ENCODE measurements at places on chromosomes 11 and 22.

DNA sequence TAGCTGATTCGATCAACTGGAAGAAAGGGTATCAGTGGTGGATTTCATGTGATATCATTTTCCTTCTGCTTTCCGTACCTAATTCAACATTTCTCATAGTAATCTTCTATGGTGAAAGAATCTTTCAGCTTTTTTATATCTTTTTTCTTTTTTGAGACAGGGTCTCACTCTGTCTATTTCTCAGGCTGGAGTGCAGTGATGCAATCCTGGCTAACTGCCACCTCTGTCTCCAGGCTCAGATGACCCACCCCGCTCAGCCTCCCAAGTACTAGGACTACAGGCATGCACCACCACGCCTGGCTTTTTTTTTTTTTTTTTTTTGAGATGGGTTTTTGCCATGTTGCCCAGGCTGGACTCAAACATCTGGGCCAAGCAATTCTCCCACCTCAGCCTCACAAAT, 18.6 kb upstream of the CHORDC1 start:
- DNase-seq: no peak

DNA sequence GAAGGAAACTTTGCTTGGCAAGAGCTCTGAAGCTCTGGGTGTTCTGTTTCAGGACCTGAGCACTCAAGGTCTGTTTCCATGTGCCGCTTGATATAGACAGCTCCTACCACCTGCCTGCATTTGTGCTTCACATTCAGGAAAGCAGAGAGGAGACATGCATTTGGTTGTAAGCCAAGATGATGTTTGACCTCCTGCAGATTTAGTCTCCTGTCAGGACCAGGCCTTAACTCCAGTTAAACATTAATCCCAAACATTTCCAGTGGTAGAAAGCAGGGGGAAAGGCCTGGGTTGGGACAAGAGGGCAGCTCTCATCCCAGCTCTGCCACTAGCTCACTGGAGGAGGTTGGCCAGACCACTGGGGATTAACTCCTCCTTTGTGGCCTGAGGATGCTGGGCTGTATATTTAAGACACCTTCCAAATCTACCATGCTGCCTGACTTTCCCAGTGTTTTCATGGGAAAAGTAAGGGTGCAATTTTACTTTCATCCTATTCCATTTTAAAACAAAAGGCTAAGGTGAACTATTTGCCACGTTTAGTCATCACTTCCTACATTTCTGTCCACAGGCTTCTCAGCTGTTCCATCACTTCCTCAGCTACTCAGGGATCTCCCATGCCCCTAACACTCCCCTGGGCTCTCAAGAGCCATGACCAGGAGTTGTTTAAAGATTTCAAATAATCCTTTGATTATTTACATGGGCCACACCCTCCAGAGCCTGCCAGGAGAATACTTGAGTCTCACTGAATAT, 80.9 kb downstream of the INSC start:
- DNase-seq: no peak

- DNase-seq: no peak
Observed at GRCh38 chr22:29408940-29409339, 20.6 kb upstream of the AP1B1 start.

DNA sequence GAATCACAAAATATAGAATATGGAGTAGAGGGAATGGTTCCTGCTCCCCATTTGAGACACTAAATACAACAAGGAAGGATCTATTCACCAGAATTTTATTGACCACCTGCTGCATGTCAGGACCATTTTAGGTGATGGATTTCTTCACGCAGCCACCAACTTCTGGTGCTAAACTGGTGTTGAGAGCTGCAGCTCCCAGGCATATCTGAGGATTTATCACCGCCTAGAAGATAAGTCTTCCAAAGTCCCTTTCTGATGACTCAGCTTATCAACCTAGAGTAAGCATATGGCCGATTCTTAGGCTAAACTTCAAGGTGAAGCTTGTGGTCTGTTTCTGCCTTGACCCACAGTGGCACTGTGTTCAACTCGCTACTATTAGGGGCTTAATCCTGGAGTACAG, 6.7 kb downstream of the DDI1 start:
- DNase-seq: no peak

- no peak for DNase-seq
Observed at GRCh38 chr11:126647735-126648134, 292.2 kb downstream of the ST3GAL4 start.

DNA sequence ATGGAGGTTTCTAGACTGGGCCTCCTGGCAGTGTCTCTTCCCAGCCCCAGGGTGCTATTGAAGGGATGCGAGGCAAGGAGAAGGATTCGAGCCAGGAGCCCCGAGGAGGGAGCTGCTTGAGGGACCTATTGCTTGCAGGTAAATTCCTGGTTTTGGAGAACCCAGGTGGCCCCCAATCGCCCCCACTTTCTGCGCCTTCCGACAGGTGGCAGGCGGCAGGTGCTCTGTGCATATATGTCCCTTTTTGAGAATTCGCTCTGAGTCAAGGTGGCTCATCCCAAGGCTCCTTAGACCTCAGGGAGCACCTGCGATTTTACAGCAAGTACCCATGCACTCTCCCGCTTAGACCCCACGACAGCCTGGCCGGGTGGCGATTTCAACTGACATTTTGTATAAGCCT, 40.3 kb upstream of the SHISAL1 start:
- DNase-seq: no peak

GRCh38 chr11:116042146-116042545, 537.9 kb upstream of the CADM1 start:
- DNase-seq: no peak

- no peak for DNase-seq
Observed at GRCh38 chr11:18668131-18668530, 30.4 kb upstream of the TMEM86A start.

DNA sequence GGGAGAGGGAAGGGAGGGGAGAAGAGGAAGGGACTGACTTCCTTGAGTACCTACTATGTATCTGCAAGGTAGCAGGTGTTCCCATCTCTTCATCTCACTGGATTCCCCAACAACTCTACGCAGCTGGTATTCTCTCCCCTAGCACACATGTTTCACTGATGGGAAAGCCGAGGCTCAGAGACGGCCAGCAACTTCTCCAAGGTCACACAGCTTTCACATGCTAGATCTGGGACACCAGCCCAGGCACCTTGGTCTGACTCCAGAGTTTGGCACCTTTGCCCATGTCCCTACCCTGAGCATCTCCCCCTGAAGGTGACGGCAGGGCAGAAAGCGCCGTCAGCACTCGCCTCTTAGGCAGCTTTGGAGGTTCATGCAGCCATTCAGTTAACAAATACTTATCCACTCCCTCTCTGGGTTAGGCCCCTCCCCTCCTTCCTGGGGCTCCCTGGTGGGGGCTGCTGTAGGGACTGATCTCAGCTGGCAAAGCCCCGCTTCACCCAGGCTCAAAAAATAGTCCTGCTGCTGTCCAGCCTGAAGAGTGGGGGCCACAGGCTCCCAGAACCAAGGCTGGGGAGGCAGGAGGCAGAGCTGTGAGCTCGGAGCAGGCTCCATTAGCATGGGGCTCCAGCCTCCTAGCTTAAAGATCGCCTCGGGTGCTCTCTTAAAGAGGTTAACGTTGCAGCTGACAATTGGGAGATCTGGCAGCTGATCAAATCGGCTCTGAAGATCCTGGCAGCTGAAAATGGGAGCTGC, 79.4 kb downstream of the IGLL1 start:
- no peak for DNase-seq

GRCh38 chr11:58647866-58648265, 25.4 kb downstream of the CNTF start:
- DNase-seq: no peak

DNA sequence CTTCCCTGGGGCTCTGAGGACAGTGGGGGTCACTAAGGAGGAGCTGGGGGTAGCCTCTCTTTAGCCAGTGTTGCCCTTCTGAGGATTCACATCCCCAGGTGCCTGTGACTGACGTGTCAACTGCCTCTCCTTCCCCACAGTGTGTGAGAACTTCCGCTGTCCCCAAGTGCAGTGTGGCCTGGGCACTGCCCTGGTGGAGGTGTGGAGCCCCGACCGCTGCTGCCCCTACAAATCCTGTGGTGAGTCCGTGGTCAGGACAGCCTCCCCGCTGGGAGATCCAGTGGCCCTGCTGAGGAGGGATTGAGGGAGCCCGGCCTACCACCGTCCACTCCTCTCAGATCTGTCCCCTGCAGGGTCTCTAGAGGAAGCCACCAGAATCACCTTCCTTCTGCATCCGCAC, 81.1 kb upstream of the MYOD1 start:
- no peak for DNase-seq

- no peak for DNase-seq
Observed at GRCh38 chr11:85301895-85302678, 325.1 kb downstream of the DLG2 start.

Data from mesothelial cell of epicardium (in vitro differentiated cells).